ENCODE measurements at places on chromosomes 5 and 9.
A peak's percentile ranks its signal among the peaks of the same experiment; 100 is the strongest.

- H3K4me3 ChIP-seq, result peak overlapping the region; percentile 32
- H3K27ac ChIP-seq, result peak overlapping the region; percentile 94
- H3K4me1 ChIP-seq, result peaks cover 43% of the 10 kb centered on the region
Measured at GRCh38 chr5:157914151-157914788, 55.3 kb upstream of the CLINT1 start.

- no peak overlapping the region for H3K27ac ChIP-seq
- DNase-seq, result no peak
- no peaks in the 10 kb centered on the region for H3K27me3 ChIP-seq
- no peak overlapping the region for H3K4me3 ChIP-seq
Measured at GRCh38 chr5:40030661-40031060, 605.9 kb upstream of the DAB2 start.

GRCh38 chr5:2164586-2164985 lies 281.9 kb upstream of the IRX4 start:
- H3K27ac ChIP-seq, result no peak overlapping the region
- peaks cover 6% of the 10 kb centered on the region for H3K4me1 ChIP-seq
- no peak for DNase-seq
- no peak overlapping the region for H3K4me3 ChIP-seq
- H3K36me3 ChIP-seq, result no peaks in the 10 kb centered on the region

- DNase-seq, result peak; percentile 51
- peaks cover 8% of the 10 kb centered on the region for H3K27me3 ChIP-seq
- no peaks in the 10 kb centered on the region for H3K36me3 ChIP-seq
- peaks cover 5% of the 10 kb centered on the region for H3K4me1 ChIP-seq
Measured at GRCh38 chr5:1311439-1312055, 16.7 kb upstream of the TERT start.

- H3K27me3 ChIP-seq, result no peaks in the 10 kb centered on the region
- no peak overlapping the region for H3K27ac ChIP-seq
- DNase-seq, result no peak
- no peaks in the 10 kb centered on the region for H3K4me1 ChIP-seq
Measured at GRCh38 chr5:25357605-25358004, 712.8 kb upstream of the CDH10 start.

Data from type B pancreatic cell (in vitro differentiated cells).